ENCODE measurements at places on chromosomes 7 and 10. TPM values are rescaled to one million over a fixed set of nuclear protein-coding genes. Genes with fewer than 3 reads are reported as not detected.

Gene CHN2
- total RNA-seq, result 0.32 TPM

Gene COL17A1
- total RNA-seq, result not detected

Gene SFTPD
- not detected for total RNA-seq

Gene GALNT11
- 45.3 TPM for total RNA-seq

Gene OR2A7
- total RNA-seq, result 0.32 TPM

Gene LAMB1
- 438 TPM for total RNA-seq

Gene DKK1
- 84.4 TPM for total RNA-seq

Gene MALRD1
- total RNA-seq, result 1.7 TPM

Gene IL15RA
- 3.0 TPM for total RNA-seq
